Central memory CD4-positive, alpha-beta T cell (primary cell): ENCODE measurements at places on chromosomes 2 and 18.
A peak's percentile ranks its signal among the peaks of the same experiment; 100 is the strongest.

DNA sequence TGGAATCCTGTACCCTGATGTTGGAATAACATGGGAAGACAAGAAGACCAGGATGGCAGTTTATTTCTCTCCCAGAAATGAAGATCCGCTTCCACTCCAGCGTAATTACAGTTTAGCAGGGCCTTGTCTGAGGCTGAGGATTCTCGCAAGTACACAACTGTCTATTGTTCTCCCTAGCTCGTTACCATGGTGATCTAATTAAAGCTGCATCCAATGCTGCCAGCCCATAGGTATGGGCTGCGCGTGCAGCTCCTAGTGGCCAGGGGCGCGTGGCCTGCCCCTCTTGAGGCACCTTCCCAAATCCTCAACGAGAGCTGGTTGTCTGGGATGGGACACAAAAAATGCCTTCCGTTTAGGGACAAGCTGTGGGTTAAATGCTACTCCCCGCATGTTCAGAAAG, 344.9 kb downstream of the CYRIA start:
- DNase-seq, result no peak

DNA sequence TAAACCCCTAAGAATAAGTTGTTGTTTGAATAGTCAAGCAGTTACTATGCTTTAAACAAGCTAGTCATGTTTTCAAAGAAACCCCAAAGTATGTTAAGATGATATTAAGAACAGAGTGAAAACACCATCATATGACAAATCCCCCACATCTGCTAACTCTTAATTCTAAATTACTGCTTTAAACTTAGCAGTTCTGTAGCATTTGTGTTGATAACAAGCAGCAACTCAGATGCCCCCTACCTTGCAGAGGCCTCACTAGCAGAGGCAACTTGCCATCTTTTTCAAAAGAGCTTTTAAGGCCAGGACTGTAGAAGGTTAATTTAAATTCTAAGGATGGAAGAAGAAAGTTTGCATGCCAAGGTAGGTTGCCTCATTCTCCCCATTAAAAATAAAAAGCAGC, 376.2 kb downstream of the SETBP1 start:
- no peak for DNase-seq

GRCh38 chr2:187362151-187362550, 85.9 kb downstream of the CALCRL start:
- no peak for DNase-seq

DNA sequence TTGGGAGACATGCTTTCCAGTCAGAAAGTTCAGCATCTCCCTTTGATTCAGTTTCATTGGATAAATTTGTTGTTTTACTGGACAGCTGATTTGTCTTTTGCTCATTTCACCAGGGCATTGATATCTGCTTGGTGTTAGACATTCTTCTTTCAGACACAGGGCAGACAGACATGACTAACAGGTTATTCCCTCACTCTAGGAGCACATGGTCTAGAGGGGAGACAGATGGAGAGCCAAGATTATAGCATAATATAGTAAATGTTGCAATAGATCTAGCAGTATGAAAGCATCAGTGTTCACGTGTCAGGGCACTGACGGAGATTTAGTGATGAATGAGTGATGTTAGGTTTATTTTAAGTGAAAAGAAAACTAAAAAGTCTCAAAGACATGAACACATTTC, 187.0 kb upstream of the CYRIA start:
- no peak for DNase-seq

GRCh38 chr2:239498981-239499634, 98.3 kb upstream of the HDAC4 start:
- no peak for DNase-seq

DNA sequence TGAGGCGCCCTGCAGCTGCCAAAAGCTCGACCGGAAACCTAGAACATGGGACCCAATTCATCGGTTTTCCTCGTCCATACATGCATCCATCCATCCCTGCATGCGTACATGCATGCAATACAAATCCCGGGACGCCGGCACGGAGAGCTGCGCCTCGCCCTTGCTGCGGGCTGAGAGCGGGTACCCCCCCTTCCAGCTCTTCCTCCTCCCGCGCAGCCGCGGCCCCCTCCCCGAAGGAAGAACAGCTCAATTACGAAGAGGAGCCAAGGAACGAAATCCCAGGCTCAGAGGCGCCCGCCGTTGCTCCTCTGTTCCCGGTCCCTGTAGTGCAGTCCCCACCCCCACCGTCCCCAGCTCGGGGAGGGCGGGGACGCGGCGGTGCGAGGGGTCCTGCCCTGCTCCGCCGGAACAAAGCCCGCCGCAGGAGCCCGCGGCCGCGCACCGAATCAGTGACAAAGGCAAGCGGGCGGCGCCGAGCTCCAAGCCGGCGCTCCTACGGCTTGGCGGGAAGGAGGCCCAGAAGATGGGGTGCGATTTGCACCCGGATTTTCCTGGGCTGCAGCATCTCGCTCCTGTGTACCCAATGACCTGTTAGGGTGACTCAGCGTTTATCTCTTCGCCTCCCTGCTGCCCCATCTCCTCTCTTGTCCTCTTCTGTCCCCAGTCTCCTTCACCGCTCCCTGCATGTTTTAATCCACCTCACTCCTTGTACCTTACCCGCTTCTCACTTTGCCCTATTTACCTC, 8.9 kb upstream of the POU3F3 start:
- DNase-seq, result no peak

- no peak for DNase-seq
These were observed 386.4 kb downstream of the THSD7B start for GRCh38 chr2:137151731-137152130.

- no peak for DNase-seq
These were observed 6.8 kb upstream of the TLK1 start for GRCh38 chr2:171167352-171167997.

DNA sequence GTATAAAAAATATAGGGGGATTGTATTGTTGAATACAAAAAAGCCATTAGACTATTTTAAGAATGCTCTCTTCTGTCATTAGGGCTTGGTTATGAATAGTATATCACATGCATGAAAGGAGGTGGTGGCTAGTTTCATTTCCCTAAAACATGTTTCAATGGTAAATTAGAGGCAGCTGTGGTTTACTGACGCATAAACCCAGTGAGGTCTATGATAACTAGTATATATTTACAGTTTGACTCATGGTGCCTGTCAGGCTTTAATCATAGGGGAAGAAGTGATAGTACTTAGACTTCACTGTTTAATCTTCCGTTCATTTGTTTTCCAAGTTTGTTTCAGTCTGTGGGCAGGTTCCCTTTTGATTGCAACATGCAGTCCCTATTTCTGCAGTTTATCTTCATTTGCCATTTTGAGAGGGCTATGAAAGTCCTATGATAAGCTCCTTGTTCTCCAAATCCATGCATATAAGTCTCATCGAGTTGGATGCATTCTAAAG, 55.1 kb upstream of the MAP4K3 start:
- no peak for DNase-seq

- DNase-seq, result no peak
These were observed 21.3 kb downstream of the MBD5 start for GRCh38 chr2:148042219-148042618.

DNA sequence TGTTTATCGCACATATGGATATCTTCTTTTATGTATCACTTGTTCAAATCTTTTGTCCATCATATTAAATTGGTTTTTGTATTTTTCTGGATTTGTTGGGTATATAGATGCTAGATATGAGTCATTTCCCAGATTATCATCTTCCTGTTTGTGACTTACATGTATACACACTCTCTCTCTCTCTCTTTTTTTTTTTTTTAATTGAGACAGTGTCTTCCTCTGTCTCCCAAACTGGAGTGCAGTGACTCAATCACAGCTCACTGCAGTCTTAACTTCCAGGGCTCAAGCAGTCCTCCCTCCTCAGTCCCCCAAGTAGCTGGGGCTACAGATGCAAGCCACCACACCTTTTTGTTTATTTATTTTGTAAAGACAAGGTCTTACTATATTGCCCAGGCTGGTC, 43.8 kb downstream of the XIRP2 start:
- no peak for DNase-seq

- DNase-seq, result no peak
These were observed 33.5 kb upstream of the CD226 start for GRCh38 chr18:69980982-69981804.

GRCh38 chr2:208300847-208301618, 35.0 kb downstream of the PIKFYVE start:
- no peak for DNase-seq

GRCh38 chr2:239143858-239144712, 256.7 kb downstream of the HDAC4 start:
- DNase-seq, result peak; percentile 14

DNA sequence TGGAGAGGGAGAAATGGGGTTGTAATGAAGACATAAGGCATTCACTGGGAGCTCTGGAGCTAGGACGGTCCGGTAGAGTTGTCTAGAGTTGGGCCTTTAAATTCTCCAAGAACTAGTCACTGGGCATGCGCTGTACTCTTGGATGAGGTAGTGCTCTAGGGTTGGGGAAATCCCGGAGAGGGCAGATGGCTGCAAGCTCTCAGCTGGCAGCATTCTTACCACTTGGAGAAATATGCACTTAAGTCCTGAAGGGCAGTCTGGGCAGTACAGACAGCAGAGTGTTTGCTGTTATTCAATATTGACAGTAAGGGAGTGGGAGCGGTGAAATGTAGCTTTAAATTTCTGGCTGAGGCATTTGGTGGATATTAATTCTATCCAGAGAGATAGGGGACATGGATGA, 214.6 kb downstream of the RDH14 start:
- DNase-seq, result no peak

GRCh38 chr18:55501982-55502710, 85.8 kb downstream of the TCF4 start:
- DNase-seq, result no peak

DNA sequence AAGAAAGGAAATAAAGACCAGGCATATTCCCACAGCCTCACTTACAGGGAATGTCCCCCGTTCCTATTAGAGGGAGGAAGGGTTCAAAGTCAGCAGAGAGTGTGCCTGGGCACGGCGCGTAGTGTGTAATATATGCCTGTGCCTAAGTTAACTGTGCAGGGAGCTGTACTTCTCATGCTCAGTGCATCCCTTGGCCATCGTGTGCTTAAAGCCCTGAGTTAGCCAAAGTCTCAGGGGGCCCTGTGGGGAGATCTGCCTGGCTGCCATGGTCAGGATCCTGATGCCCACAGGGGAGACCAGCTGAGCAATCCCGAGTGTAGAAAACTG, 48.4 kb downstream of the TEX51 start:
- DNase-seq, result no peak

DNA sequence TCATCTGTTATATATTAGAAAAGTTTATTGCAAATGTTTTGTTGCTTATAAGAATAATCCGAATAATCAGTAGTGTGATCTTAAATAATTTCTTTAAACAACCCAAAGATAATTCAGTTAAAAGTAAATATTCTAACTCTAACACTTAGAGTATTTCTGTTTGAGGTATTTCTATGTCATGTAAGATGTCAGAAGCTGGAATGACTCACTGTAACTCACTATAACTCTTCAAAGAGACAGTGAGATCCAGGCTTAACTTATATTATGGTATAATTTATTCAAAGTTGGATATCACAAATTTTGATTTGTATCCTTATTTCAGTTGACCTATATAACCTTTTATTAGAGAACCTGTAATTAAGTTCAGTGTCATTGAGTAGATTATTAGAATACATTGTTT, 6.9 kb downstream of the MBD5 start:
- DNase-seq, result no peak

DNA sequence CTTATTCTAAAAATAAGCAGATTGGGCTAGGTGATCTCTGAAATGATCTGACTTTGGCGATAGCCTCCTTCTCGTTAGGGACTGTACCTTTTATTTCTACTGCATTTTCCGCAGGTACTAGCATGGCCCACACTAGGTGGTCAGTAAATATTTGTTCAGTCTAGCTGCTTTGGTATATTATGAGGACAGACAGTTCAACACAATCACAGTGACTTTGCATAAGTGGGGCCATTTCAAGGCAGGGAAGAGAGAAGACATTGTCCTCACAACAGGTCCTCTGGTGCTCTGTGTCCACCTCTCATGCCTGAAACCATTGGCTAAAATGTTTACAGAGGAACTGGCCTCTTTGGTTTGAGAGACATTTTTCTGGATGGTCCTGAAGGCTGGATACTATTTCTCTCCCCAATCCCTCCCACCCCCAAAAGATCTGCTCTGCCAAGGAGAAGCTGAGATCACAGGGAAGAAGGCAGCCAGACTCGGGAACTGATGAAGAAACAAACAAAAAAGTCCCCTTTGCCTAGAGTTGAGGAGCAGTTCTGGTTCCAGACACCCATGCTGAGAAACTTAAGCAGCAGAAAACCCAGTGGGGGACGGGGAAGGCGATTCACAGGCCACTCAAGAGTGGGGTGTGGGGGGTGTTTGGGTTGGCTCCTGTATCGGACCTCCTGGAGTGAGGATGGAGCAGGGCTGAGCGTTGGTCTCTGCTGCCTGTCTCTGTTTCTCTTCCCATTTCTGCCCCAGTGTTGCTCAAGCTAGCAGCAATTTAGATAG, 2.9 kb upstream of the TNP1 start:
- no peak for DNase-seq

- no peak for DNase-seq
These were observed 10.1 kb downstream of the SP9 start for GRCh38 chr2:174344716-174345461.

DNA sequence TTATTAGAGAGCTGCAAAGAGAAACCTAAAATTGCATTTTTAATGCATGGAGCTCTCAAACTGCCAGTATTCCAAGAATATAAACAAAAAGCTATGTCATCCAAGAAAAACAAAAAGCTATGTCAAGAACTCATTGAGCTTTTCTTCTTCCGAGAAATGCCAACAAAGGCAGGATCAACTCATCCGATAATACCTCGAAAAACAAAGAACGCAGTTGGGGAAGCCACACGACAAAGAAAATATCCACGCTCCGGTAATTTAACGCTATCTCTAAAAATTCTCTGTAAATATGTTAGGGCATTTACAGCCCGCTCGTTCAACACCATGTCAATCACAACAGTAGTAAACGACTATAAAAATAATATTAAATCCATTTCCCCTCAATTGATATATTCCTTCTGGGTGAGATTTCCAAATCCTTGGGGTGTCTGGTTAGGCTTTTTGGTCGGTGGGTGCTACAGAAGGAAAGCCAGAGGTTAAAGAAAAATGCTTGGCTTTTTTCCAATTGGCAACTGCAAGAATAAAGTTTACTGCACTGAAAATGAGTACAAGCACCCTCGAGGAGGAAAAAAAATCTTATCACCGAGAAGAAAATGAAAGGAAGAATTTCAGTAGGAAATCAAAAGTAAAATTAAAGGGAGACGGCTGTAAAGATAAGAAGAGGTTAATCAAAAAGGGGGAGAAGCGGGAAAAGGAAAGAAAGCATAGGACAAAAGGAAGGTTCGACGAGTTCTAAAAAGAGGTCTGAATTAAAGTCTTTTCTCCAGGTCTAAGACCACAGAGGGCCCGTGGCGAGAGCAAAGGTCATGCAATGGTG, 856 bp downstream of the TIA1 start:
- no peak for DNase-seq
